Fibroblast of lung (primary cell): ENCODE measurements at places on chromosomes 13 and 19.

GRCh38 chr13:33176526-33176925 is 109.0 kb downstream of the STARD13 start:
- DNase-seq = peak; percentile 42

- DNase-seq = no peak
Observed at GRCh38 chr19:3785451-3785937, 687 bp downstream of the MATK start.

- no peak for DNase-seq
Observed at GRCh38 chr13:53436396-53436795, 407.8 kb downstream of the OLFM4 start.

DNA sequence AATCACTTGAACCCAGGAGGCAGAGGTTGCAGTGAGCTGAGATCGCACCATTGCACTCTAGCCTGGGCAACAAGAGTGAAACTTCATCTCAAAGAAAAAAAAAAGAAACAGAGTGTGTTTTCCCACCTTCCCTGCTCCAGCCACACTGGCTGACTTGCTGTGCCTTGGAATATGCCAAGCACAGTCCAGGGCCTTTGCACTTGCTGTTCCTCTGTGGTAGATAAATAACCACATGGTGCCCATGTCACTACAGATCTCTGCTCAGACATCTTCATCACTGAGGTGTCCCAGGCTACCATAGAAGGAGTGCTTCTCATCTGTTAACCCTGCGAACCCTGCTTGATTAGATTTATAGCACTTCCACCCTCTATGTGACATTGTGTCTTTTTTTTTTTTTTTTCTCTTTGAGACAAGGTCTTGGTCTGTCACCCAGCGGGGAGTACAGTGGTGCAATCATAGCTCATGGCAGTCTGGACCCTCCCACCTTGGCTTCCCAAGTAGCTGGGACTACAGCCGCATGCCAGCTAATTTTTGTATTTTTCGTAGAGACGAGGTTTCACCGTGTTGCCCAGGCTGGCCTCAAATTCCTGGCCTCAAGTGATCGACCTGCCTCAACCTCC is 10.4 kb downstream of the SMARCA4 start:
- no peak for DNase-seq

GRCh38 chr19:50668416-50668815 is 19.2 kb downstream of the C19orf81 start:
- no peak for DNase-seq

DNA sequence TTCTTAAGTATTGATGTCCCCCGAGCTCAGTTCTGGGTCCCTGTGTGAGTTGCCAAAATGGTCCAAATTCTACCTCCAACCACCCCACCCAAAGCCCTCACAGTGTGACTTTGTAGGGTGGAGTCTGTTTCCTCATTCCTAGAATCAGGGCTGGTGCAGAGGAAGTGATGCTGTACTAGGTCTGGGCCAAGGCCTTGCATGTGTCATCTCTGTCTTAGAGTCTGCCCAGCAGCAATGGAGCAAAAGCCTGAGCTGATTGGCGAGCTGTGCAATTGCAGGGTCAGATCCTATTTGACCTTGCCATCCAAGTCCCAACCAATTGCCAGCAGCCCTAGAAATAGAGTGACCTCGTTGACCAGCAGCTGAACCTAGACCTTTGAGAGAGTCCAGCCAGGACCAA is 97.0 kb upstream of the ANKRD10 start:
- no peak for DNase-seq

DNA sequence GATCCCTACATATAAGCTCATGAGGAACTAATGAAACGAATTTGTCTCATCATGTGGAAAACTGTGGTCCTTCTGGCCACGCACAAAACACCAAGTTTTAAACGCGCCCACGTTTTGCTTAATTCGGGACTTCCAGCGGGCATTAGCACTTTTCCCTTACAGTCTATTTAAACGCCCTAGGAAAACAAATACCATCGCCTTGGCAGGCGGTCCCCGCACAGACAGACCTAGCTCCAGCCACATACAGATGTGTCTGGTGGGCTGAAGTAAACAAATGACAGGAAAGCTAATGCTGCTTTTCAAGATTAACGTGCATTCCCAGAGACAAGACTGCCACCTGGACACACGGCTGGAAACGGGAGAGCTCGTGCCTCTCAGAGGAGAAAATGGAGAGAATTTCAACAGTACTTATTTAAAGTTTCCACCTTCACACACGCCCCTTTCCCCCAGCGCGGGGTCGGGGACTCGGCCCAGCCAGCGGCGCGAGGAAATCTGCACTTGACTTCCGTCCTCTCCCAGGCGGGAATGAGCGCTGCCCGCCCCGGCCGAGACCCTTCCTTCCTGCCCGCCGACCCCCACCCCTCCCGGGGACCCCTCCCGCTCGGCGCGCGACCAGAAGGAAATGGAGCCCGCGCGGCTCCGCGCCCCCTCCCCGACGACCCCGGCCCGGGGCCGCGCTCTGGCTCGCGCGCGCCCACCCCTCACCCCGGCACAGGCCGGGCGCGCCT is 931 bp downstream of the USP12 start:
- DNase-seq = no peak

DNA sequence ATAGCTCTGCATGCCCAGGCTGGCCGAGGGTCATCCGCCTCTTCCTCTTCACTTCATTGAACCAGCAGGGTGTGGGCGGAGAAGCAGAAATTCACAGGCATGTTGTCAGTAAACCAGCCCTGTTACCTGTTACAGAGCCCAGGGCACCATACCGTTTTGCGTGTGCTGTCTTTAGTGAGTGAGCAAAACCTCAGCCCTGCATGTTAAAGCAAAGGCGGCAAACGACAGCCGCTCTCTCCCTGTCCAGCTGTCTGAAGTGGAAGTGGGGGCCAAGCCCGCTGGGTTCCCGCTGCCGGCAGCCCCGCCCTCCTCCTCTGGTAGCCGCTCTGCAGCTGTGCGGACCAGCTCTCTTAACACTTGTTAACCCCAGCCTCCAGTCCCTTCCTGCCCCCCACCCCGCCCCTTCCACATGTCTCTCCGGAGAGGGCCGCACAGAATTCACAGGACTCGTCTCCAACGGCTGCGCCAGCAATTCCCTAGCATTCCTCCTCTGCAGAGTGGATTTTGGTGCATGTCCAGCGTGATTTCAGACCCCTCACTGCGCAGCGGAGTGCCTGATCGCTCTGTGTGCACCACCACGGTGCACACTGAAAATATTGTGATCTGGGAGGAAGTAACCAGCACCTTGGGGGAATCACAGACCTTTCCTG is 12.7 kb downstream of the KLHL26 start:
- DNase-seq = peak; percentile 77

DNA sequence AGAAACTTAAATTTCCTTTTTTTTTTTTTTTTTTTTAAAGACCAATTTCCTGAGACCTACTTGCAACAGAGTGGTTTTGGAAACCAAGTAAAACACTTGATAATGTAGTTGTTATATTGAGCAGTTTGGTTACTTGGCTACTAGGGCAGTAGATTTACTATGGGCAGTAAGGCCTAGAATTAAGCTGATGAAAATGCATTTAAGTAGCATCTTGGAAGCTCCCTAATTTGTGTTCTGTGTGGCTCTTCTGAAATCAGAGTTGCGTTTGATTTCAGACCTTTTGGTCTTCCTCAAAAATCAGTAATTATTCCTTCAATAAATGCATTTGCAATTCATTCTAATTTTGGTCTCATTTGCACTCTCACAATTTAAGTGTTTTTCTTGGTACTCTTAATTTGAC is 810 bp downstream of the GPR180 start:
- no peak for DNase-seq

GRCh38 chr13:59304596-59304995 is 859.1 kb downstream of the DIAPH3 start:
- no peak for DNase-seq

GRCh38 chr19:17495639-17496296 is 15.7 kb upstream of the PGLS start:
- no peak for DNase-seq

DNA sequence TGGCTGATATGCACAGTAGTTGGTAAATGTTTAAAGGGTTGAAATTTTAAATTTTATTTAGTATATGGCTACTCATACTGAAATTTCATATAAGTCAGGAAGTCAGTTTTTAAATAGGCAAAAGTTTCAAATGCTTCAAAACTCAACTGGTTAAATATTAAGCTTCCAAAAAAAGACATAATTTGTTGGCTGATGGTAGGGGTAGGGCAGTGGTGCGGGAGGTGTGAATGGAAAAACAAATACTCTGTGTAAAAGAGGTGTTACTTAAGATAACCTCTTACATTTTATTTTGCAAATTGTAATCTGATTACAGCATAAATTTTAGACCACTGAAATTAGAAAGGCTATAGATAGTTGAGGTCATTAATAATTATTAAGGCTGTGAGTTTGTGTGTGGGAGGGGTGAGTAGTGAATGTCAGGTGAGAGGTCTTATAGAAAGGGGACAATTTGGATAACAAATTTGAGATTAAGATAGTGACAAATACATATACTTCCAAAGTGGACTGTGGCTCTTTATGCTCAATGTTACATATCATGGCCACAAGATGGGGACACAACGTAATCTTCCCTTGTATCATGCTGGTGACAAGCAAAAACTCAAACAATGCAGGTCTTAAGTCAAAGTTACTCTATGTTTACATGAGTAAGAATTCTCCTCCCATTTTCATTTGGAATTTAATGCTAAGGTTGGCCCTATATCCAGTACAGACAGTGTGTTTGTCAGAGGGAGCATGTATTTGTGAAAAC is 36.6 kb upstream of the OXGR1 start:
- peak; percentile 66 for DNase-seq

- no peak for DNase-seq
Observed at GRCh38 chr13:31051999-31052398, 109.7 kb downstream of the HSPH1 start.

DNA sequence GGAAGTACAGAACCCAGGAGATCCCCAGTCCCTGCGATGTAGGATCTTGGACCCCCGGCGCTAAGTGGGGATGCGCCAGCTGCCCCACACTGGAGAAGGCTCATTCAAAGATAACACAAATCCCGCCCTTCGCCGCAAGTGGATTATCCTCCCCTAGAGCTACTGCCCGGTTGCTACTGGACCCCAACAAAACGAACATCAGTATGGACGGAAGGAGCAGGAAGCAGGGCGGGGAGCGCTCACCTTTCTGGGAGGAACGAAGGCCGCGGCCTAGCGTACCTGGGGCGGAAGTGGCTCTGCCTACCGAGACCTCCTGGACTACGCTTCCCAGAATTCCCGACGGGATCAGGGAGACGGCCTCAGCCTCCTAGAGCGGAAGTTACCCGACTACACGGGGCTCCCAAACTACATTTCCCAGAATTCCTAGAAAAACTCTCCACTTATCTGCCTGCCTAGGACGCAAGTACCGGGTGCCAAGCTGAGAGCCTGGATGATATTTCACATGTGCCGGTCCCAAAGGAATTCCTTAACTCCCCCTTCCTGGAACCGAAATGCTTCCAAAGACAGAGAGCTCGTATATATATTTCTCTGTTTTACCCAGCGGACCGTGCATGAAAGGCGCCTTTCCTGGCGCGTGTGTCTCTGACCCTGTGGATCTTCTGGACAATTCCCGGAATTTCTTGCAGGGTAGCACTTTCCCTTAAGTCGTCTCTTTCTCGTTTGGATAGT is at the start of gene ZNF112:
TSS of gene ZNF112 (minus strand) at position 298 of the 729 bp plus-strand sequence. CDS start 16,141 bp downstream, outside the sequence.
- peak; percentile 93 for DNase-seq
